Stimulated activated CD4-positive, alpha-beta T cell treated with anti-CD3 and anti-CD28 coated beads, Interleukin-4, amount 100 ng/mL, for 24 hours (primary cell): ENCODE measurements at places on chromosomes 16 and 17.

- no peak for DNase-seq
Measured at GRCh38 chr16:78362524-78363135, 263.2 kb downstream of the WWOX start.

- no peak for DNase-seq
Measured at GRCh38 chr16:8795091-8795490, 2.3 kb downstream of the TMEM186 start.

- DNase-seq = no peak
Measured at GRCh38 chr16:17940584-17941364, 395.8 kb downstream of the NPIPA8 start.

DNA sequence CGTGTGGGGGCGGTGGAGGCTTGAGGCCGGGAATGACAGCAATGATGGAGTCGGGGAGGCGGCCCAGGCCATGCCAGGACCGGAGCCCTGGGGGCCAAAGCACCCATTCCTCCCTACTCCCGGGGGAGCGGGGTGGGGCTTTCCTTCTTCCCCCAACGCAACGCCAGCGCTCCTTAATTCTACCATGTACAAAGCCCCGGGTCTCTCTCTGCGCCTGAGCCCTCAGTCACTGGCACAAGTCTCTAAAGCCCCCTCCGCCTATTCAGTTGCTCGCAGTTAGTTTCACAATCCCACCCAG is 245 bp upstream of the RNF227 start:
- no peak for DNase-seq

DNA sequence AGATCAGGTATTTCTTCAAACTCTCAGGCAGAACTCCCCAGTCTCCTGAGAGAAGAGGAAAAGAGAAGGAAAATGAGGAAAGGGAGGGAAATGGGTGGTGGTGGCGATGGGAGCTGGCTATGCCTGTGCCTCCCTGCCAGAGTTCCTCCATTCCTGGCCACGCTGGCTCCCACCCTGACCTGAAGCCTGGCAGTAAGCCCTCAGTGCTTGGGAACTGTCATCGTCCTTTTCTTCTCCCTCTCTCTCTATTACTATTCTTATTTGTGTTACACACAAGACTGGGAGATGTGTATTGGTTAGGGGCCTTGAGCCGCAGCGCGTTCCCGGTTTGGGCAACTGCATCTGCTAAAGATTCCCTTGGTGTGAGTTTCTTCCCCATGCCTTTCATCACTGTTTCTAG is 44.6 kb downstream of the GOSR1 start:
- no peak for DNase-seq

DNA sequence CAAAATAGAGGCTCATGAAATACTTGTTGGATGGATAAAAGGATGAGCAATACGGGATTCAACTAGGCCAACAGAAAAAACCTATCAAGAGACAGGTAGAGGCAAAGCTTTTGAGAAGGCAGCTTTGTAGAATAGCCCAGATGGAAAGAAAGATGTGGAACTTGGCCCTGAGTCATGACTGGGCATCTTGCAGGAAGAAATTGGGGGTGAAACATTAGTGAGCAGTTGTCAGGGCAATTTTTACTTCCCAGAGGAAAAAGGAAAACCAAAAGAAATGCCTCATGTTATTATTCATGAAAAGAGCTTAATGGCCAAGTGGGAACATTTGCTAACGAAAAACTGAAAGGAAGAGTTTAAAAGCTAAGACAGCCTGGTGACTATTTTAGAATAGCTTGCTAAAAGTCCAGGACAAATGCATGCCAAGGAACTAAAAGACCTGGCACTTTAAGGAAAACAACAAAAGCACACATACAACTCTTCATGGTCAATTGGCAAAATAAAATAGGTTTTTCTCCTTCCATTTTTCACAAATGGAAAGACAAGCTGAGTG is 180.1 kb downstream of the HS3ST3A1 start:
- no peak for DNase-seq

DNA sequence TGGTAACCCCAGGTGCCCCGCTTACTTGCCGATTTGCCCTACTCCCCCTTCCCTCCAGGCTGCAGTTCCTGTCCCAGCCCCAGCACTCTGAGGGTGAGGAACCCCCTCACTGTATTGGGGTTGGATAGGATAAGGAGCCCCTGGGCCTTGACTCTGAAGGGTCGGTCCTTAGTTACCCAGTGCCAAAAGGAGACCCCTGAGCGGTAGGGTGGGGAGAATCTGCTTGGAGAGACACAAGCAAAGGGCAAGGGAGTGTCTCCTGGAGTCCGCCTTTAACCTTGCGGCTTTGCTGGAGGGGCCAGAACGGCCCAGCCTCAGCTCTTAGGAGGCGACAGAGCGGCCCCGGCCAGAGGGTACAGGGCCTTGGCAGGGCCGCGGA is 13.0 kb downstream of the CARD14 start:
- no peak for DNase-seq

- no peak for DNase-seq
Measured at GRCh38 chr17:65824901-65825300, 263.5 kb upstream of the AXIN2 start.

GRCh38 chr16:4386951-4387565 is 15.4 kb downstream of the VASN start:
- DNase-seq = no peak

DNA sequence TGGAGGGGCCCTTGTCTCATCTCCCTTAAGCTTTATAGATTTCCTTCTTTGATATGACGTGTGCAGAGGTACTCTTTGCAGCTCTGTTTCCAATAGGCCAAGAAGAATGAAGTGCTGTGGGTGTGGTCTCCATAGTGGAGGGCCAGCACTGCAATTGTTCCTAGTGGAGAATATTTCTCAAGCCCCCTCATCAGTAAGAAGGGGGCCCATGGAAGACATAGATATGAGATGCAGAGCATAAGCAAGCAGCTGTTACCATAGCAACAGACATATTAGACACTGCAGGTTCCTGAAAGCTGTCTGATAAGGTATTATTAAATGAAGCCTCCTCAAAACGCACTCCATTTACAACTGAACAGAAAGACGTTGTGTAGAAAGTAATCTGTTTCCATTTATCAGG is 240.7 kb downstream of the ZFHX3 start:
- DNase-seq = no peak

DNA sequence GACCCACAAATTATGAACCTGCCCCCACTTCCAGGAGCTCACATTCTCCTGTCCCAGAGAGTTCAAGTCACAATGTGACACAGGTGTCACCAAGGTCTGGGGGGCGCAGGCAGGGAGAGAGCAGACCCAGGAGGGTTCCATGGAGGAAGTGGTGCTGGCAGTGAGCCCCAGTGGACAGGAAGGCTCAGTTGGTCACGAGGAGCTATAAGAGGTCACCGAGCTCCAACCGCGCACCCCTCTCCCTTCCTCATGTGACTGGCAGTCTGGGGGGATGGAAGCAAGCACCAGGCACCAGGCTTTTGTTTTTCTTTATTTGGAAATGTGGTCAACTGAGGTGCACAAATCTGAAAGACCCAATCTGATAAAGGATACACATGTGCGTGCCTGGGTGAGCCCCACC is 2.5 kb downstream of the ITGAD start:
- DNase-seq = no peak

DNA sequence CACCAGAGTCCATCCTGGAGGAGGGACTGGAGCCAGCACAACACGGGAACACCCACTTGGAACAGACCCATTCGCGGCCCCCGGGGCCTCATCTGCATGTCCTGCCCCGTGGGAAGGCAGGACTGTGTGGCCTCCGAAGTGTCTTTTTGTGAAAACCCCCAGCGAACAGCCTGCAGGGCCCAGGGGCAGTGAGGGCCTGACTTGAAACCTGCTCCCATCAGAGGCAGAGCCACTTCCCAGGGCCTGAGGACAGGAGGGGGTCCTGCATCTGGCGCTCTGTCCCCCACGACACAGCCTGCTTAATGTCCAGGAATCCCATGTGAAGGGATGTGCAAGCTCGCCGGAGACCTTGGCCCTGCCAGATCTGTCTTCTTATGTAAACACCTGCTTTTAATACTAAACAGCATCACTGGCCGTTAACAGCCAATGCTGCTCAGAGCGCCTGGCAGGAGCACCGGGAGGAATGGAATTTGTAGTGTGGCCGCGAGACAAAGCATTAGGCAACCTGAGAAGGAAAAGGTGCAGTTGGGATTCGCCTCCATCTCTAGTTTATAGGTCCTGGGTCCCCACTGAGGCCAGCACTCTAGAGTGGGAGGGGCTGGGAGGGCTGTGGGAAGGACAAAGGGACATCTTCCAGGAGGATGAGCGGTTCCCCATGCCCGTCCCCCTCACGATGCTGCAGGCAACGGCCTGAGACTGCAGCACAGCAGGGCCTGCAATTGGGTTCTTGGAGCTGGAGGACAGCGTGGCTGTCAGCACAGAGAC is 9.6 kb upstream of the EVPL start:
- DNase-seq = no peak

GRCh38 chr16:59013930-59014329 is 279.8 kb upstream of the GOT2 start:
- no peak for DNase-seq

DNA sequence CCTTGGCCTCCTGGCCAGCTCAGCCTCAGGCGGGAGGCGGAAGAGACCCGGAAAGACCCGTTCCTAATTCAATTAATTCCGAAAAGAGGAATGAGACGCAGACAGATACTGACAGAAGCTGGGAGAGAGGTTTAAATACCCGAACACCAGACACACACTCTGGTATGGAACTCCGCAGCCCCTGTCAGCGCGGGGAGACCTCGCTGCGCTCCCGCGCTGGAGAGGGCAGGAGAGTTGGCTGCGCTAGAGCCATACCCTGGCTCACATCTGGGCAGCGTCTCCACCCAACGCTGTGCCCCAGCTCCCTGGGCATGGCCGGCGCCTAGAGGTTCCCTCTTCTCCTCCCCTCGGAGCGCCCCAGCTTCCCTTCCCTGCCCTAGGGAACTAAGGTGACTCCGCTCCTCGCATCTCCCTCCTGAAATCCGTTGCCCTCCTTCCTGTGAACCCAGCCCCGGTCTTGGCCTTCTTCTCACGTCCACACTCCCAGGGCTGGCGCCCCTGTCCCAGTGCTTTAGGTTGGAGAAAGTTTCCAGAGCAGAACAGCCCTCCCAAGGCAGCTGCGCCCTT is 8.0 kb downstream of the NEUROD2 start:
- DNase-seq = no peak

DNA sequence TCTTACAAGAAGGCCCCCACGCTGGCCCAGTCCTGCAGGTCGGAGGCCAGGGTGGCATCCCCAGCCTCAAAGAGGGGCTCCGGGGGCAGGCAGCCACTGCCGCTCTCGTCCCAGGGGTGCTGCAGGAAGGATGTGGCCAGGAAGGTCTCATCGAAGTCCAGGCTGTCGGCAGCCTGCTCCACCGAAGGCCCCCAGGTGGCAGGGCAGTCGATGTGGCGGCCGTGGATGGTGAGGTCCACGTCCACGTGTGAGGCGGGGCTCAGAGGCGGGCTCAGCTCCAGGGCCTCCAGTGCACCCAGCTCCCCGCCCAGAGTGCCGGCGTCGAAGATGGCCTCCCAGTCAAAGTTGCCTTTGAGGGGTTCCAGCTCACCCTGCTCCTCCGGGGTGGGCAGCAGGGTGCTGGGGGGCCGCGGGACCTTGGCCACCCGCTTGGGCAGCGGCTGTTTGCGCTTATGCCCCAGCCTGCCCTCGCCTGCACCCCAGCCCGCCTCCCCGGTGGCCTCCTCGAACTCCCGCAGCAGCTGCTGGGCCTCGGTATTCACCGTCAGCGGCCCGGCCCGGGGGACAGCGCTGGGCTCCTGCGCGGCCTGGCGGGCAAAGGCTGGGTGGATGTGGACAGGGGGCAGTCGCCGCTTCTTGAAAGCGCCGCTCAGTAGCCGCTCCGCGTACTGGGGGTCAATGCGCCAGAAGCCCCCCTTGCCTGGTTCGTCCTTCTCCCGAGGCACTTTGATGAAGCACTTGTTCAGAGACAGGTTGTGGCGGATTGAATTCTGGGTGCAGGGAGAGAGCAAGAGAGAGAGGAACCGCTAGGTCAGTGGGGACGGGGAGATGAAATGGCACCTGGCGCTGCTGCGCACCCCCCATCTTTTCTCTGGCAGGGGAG is 3.5 kb downstream of the FOXJ1 start:
- no peak for DNase-seq

- DNase-seq = no peak
Measured at GRCh38 chr16:89920723-89921122, 2.1 kb downstream of the MC1R start.

DNA sequence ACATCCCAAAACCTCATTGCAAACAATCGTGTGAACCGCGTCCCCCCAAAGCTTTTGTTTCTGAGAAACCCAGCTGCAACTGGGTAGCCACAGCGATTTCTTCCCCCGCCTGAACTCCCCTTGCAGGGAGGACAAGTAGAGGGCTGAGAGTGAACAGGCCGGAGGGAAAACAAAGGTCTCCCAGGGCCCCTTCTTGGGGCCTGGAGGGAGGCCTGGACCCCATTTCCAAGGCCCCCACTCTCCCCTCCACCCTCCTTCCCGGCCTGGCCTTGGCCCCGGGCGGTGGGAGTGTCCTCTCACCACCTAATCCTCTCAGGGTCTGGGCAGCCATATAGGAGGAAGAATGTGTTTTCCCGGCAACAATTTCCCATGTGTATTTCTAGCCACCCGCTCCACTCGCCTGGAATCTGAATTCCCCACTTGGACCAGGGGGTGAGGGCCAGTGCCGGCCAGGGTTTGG is 2.6 kb downstream of the GLIS2 start:
- DNase-seq = no peak

DNA sequence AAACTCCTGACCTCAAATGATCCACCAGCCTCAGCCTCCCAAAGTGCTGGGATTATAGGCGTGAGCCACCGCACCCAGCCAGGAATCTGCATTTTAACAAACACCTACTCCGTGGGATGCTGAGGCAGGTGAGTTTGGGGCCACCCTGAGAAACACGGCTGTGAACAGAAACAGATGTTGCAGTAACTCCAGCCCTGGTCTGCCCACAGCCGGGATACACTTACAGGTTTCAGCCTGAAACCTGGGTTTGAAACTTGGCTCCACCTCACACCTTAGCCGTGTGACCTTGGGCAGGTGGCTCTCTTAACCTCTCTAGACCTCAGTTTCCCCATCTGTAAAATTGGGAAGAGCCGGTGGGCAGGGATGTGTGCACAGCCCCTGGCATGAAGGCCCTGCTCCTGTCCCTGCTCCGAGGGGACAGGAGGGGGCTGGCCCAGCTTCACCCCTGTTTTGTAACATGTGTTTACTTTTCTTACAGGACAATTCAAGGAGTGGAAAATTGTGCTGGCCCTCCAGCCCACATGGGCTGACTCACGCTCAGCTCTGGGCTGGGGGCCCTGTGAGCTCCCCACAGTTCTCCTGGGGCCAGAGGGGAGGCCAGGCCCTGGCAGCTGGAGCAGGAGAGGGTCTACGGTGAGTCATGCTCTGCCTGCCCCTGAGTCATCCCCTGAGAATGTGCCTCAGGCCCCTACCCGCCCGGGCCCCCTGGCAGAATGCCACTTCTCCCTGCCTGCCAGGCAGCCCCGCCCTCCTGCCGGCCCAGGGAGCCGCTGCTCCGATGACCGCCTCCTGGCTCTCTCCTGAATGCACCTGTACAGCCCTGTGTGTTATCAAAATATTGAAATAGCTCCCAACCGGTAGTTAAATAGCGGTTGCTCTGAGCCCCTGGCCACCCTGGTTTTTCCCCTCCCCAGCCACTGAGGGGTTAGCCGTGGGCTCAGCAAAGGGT is 7.7 kb upstream of the PPL start:
- DNase-seq = no peak
